ENCODE measurements at places on chromosomes 2 and 18. TPM values are rescaled to one million over a fixed set of nuclear protein-coding genes. Genes with fewer than 3 reads are reported as not detected.

RGPD4 gene
- total RNA-seq: not detected

UCN gene
- 1.5 TPM for total RNA-seq

- DNase-seq: no peak
- H3K4me3 ChIP-seq: no peak overlapping the region
- no peaks in the 10 kb centered on the region for H3K27me3 ChIP-seq
These were observed 194.0 kb upstream of the LYPD1 start for GRCh38 chr2:132863961-132864360.

DNA sequence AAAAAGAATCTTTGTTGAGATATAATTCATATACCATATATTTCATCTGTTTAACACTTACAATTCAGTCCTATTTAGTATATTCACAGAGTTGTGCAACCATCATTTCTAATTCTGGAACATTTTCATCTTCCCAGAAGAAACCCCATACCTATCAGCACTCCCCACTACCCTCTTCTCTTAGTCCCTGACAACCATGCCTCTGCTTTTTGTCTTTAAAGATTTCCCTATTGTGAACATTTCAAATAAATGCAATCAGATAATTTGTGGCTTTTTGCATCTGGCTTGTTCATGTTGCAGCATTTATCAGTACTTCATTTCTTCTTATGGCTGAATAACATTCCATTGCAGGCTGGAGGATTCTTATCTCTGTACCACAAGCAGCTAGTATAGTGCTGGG, 305.9 kb upstream of the MEX3C start:
- no peaks in the 10 kb centered on the region for H3K27me3 ChIP-seq
- no peak overlapping the region for H3K4me3 ChIP-seq
- no peak overlapping the region for H3K27ac ChIP-seq
- peaks cover 3% of the 10 kb centered on the region for H3K36me3 ChIP-seq

DNA sequence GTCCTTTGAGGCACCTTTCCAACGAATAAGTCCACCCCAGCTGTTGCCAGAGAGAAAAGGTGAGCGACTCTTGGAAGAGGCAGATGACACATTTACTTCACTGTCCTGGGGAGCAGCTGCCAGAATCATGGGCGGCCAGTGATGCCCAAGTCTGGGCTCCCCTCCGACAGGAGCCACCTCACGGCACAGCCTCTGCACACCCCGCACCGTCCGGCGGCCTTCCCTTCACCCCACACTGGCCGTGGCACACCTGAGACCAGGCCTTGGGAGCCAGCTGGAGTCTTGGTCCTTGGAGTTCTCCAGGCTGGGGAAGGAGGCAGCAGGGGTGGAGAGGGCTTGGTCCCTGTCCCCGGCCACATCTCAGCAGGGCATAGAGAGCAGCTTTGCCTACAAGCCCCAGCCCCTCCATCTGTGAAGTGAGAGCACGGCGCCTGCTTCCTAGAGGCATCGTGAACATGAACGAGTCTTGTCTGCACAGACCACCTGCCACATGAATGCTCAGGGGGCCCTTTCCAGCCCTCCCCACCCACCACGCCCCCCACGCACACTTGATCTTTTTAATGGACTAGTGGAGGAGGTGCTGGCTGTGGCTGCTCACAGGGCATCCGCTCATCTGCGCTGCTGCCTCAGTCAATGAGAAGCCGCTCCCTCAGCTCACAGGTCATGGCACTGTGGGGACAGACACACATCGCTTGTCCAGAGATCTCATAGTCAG, 400.2 kb upstream of the MYT1L start:
- DNase-seq: no peak
- no peak overlapping the region for H3K4me3 ChIP-seq
- no peak overlapping the region for H3K27ac ChIP-seq
- no peaks in the 10 kb centered on the region for H3K4me1 ChIP-seq
- peaks cover 12% of the 10 kb centered on the region for H3K27me3 ChIP-seq

C2orf68 gene
- 47.5 TPM for total RNA-seq
